Left colon (tissue), 2 donors: ENCODE measurements at places on chromosomes 6 and 20. TPM values are rescaled to one million over a fixed set of nuclear protein-coding genes. Genes with fewer than 3 reads are reported as not detected.

DNA sequence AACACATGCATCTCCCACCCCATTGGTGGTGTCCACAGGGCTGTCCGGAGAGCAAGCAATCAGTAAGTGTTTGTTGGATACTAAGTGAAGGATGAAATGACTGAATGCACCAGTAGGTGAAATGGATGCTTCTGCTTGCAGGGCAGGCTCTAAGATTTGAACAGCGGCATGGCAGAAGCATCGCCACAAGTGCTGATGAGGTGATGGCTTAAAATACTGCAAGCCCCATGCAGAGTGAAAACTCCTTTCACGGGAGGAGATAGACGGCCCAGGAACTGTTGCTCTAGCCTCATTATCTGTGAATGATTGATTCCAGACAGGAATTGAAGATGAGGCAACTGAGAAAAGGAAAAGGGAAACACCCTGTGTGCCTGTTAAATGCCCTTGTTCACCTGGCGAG lies 158.9 kb downstream of the LY86 start:
- DNase-seq = no peak

DNA sequence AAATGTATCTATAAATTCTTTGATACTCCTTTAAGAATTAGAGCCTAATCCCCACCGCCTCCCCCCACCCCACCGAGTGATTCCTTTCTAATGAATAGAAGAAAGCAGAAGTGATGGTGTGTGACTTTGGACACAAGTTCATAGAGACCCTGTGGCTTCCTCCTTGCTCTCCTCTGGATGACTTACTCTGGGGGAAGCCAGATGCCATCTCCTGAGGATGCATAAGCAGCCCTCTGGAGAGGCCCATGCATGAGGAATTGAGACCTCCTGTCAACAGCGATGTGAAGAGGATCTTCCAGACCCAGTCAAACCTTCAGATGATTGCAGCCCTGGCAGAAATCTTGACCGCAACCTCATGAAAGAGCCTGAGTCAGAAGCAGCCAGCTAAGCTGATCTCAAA lies 21.1 kb downstream of the AHCY start:
- no peak for DNase-seq

DNA sequence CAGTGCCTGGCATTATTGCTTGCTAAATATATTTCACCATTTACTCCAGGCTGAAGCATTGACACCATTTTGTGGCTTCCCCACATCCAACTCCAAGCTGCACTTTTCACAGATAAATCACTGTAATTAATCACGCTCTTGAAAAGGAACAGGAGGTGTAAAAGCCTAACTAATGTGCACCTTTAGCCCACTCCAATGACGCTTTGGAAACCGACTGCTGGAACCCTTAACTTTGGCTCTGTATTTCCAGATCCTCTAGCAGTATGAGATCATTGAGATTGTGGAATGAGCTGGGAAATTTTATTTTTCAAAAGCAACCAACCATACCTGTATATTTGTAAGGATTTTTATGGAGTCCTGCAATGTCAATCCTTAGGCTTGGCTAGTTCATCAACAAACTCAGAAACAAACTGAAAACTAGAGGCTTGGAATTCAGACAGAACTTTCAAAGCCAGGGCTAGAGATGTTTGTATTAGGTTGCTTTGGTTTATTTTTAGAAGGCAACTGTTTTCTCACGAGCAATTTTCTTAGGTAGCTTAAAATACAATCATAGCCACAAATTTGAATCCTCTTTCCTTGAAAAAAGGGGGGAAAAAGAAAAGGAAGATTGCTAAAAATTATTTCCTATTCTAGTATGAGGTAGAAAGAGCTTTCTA lies 52.8 kb upstream of the UTRN start:
- no peak for DNase-seq

DNA sequence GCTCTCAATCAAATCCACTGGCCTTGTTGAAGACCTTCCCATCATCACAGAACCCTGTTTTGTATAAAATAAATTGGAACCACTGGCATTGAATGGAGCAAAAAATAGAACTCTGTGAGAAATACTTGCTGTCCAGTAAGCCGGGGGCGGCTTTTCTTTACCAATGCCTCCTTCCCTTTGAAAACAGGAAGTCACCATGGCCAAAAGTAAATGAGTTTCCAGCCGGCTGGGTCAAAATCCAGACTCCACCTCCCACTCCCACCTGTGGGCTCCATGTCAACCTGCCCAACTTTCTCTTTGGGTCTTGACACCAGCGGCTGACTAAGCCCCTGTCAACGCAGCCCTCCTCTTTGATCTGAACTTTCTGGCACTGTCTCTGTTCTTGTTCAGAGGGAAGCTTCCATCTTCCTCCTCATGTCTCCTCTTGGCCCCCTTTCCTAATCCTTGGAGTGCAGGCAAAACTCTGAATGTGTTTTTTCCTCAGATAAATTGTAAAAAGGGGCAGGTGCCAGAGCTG lies 95.2 kb downstream of the TFAP2C start:
- no peak for DNase-seq

GRCh38 chr20:33444797-33445560 lies 1.4 kb upstream of the SNTA1 start:
- peak; percentile 51 for DNase-seq

- DNase-seq = no peak
Measured at GRCh38 chr6:151630387-151630786, 136.6 kb downstream of the CCDC170 start.

DNA sequence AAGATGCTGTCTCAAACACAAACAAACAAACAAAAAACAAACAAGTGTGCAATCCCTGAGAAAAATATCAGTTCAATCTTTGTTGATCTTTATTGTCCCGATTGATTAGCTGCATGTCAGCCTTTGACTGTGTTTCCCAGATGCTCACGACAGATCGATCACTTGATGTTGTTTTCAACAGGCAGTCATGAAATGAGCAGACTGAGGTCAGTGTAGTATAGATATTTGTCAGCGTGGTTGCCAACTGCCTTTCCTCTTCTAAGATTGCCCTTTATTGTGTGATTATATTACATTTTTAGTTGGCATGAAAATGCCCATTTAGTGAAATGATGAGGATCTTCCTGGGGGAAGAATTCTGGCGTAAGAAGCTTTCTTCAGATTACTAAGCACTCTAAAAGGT lies 25.6 kb downstream of the UTRN start:
- no peak for DNase-seq

DNA sequence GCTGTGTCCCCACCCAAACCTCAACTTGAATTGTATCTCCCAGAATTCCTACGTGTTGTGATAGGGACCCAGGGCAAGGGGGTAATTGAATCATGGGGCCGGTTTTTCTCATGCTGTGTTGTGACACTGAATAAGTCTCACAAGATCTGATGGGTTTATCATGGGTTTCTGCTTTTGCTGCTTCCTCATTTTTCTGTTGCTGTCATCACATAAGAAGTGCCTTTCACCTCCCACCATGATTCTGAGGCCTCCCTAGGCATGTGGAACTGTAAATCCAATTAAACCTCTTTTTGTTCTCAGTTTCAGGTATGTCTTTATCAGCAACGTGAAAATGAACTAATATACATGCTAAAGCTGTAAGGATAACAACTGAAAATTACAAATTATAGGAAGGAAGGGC lies 88.3 kb downstream of the CDYL start:
- DNase-seq = no peak

DNA sequence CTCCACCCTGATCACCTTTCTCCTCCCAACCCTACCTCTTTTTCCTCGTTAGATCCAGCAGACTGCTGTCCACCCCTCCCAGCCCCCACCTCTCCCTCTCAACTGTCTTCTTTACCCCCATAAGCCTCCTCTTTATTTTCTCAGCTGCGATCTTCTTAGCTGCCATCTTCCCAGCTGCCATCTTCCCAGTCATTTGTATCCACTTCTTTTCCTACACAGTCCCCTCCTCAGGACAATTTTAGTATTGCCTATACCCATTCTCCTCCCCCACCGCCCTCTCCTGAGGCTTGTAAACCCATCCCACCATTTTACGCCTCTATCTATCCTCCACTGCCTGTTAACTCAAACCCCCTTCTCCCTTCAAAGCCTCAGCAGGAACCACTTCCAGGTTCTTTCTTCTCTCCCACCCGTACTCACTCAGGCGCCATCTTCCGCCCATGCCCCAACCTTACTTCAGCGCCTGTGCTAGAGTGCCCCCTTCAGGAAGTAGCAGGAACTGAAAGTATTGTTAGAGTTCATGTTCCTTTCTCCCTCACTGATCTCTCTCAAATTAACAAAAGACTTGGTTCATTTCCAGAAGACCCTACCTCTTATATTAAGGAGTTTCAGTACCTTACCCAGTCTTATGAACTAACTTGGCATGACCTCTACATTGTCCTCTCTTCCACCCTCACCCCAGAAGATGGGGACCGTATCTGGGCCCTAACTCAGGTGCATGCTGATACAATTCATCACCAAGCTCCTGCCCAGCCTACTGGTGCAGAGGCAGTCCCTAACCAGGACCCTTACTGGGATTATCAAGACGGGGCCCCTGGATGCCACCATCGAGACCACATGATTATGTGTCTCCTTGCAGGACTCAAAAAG lies 236.0 kb downstream of the ADGRG6 start:
- DNase-seq = no peak

DNA sequence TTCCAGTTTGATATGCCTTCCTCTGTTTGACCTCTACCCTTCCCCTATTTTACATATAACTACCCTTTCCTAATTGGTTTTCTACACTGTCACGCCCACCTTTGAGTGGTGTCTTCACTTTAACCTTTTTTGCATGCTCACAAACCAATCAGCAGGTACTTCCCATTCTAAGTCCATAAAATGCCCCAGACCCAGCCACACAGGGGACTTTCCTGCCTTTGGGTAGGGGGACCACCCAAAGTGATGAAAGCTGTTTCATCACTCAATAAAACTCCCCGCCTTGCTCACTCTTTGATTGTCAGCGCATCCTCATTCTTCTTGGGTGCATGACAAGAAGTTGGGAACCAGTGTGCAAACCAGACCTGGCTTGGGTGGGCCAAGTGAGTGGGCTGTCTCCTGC lies 20.5 kb upstream of the SNRPC start:
- no peak for DNase-seq

DNA sequence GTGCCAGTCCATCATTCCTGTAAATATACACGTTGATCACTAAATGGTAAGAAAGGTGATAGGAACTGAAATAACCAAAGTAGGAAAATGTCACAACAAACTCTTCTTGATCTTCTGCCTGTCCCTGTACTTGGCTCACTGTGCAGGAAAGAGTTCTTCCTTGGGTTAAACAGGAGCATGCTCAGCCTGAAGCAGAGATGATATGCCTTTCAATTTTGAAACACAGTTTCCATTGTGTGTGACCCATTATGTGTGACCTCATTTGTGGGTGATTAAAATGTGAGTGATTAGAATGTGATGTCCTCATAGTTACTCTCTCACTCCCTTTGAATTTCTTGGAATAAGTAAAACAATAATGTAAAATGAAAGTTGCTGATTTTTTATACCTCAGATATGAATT lies 427.2 kb upstream of the AGPAT4 start:
- DNase-seq = no peak

GRCh38 chr6:151681433-151682059 lies 125.9 kb upstream of the ESR1 start:
- DNase-seq = no peak

DNA sequence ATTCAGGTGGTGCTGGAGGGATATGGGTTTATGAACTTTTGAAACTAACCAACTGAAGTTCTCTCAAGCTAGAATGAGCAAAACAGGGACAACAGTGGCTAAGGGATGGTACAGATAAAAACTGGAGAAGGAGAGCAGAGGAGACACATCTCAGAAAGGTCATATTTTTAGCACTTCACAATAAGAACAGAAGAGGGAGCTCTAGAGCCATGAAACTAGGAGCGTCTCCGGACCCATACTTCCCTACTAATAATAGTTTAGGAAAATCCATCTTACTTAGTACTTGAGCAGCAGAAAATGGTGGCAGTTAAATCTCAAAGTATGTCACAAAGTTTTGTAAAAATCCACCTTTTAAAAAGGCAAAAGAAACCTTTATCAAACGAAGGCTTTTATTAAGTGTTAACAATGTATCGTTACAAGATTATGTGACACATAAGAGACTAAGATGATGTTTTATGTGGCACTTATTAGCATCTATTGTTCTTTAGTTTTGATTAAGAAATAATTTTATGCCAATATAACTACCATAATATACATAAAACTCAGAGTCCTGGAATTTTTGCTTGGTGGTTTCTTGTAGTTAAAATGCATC lies 278.6 kb downstream of the TBC1D32 start:
- DNase-seq = no peak

- DNase-seq = no peak
Measured at GRCh38 chr6:50850223-50851048, 31.8 kb downstream of the TFAP2B start.

Gene LHFPL5
- not detected for total RNA-seq

Gene RIPOR3
- total RNA-seq = 3.2 TPM

Gene ECT2L
- not detected for total RNA-seq

Gene SPATA25
- 2.0 TPM for total RNA-seq

Gene SPACA1
- total RNA-seq = not detected

Gene CTAGE9
- total RNA-seq = not detected

Gene SLC22A2
- total RNA-seq = not detected
